Brain (organoid and tissue), 16 donors: ENCODE measurements at places on chromosomes 4 and X.

- DNase-seq = peak; percentile 25
These were observed 28.1 kb downstream of the SLC25A43 start for GRCh38 chrX:119427024-119427794.

DNA sequence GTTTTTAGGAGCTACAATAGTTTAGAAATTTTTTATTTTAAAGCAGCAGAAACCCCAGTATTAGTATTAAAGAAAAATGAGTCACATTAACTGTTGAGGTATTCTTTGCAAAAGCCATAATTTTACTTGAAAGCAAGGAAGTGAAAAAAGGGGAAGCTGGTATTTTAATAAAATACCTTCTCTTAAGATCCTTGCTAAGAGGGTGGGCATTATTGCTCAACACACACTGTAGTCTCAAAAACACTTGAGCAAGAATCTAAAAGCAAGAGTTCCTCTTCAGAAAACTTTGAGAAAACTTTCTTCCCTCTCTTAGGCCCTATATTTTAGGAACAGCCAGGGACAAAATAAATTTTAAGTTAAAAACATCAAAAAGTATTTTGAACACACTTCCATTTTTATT lies 259.4 kb upstream of the DIAPH2 start:
- DNase-seq = no peak

GRCh38 chr4:186826006-186826405 lies 102.3 kb upstream of the FAT1 start:
- DNase-seq = no peak

DNA sequence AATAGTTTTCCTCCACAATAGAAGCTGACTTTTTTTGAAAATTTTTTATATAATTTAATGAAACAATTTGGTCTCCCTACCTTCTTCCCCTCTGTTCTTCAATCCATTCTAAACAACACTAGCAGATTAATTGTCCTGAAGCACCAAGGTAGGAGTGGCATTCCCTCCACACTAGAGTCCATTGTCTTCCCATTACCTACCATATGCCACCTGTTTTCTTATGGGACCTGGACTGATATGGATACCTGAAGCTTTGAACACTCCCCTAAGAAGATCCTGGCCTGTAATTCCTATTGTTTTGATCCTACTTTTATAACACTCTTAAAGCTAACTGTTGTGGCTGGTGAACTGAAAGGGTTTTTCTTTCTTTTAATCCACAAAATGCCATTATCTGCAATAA lies 92.0 kb downstream of the APBB2 start:
- DNase-seq = no peak

DNA sequence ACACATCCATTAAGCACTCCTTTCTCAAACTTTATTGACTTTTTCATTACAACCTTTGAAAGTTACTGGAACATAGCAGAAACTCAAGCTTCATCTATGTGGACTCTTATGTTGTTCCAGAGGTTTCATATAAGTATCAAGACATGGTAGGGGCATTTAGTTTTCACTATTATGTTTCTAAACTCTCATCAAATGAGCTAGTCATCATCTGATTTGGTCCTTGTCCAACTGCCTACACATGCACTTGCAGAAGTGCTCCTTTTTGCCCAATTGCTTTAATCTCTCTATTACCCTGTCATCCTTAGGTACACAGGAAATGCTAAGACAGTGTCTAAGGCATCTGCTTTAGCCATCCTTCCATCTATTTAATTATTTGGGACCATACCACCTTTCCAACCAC lies 42.2 kb upstream of the EPGN start:
- no peak for DNase-seq

DNA sequence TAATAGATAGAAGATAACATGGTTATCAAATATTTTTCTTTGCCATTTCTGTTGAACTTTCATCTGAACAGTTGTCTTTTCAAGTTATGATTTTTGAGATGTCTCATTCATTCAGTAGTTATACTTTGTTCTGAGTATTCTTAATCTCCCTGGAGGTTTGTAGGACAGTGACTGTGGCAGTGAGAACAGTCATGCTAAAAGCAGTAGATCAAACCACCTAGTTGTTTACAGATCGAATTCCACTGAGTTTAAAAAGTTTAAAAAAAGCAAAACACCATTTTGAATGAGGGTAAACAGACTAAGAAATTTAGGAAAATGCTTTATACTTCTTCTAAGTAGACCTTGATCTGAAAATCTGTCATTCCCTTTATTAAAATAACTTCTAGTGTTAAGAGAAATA lies 107.2 kb downstream of the CEP135 start:
- DNase-seq = no peak

DNA sequence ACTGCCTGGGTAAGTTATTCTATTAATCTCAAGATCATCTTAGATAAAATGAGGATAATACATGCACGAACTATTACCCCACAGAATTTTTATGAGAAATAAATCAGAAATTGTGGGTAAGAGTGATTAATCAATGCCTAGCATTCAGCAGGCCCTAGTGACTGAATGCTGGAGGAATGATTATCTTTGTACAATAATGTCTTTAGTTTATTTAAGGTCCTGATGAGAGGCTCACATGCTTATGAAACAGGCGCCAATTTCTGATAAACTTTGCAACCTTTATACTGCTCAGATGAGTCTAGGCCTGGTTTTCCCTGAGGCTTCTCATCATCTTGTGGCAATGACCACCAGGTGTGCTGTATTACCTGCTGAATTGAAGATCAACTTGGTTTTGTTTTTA lies 27.8 kb upstream of the BMP2K start:
- no peak for DNase-seq

- DNase-seq = peak; percentile 9
These were observed 836 bp downstream of the PRRG1 start for GRCh38 chrX:37350034-37350365.

GRCh38 chr4:82352825-82353366 lies 20.9 kb downstream of the HNRNPD start:
- no peak for DNase-seq

DNA sequence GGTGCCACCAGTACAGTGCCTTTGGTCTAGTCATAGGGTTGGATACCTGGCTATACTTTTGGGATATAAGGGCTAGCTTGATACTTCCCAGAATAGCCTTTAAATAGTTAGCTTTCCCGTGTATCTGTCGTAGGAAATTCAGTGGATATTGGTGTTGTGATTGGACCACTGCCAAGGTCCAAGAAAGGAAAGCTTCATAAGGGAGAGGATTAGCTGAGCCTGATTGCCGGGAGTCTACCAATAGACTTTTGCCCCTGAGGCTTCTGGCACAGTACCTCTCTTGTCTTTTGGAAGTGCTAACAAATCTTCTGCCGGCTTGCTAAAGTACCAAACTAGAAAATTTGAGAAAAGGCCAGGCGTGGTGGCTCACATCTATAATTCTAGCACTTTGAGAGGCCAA lies 350.6 kb downstream of the CHIC1 start:
- no peak for DNase-seq

DNA sequence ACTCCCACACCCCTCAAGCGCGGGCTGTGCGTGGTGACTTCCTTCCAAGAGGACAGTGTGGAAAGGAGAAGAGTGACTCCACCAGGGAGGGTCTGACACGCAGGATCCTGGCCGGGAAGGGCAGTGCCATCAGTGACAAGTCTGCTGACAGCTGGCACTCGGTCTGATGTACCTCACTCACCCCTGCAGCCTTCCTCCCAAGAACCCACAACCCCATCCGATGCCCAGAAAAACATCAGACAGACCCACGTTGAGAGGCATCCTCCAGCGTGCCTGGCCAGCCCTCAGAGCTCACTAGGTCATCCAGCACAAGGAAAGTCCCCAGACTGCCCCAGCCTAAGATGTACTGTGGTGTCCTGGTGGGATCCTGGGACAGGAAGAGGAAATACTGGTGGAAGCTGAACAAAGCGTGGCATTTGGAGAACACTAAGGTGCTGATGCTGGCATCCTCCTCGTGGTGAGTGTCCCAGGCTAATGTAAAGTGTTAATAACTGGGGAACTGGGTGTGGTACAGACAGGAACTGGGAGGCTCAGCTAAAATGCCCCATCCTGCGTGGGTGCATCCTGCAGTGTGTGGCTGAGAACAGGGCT lies 200.0 kb upstream of the PSAPL1 start:
- DNase-seq = no peak

DNA sequence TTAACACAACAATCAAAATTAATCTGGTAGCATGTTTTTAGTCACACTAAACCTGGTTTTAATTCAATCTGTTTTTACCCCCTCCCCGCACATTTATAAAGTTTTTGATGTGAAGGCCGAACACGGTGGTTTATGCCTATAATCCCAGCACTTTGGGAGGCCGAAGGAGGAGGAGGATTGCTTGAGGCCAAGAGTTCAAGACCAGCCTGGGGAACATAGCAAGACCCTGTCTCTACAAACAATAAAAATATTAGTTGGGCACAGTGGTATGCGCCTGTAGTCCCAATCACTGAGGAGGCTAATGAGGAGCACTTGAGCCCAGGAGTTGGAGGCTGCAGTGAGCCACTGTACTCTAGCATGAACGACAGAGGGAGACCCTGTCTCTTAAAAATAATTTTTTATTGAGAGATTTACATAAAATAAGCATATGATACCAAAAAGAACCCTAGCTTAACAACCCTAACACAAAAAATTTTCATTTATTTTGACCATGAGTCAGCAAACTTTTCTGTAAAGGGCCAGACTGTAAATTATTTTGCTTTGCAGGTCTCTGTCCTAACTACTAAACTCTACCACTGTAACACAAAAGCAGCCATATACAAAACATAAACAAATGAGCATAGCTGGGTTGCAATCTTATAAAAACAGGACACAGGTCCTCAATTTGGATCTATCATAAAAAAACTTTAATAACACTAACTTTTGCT lies 21.5 kb downstream of the HNRNPD start:
- DNase-seq = no peak

GRCh38 chrX:85927740-85928139 lies 119.6 kb downstream of the CHM start:
- DNase-seq = no peak

DNA sequence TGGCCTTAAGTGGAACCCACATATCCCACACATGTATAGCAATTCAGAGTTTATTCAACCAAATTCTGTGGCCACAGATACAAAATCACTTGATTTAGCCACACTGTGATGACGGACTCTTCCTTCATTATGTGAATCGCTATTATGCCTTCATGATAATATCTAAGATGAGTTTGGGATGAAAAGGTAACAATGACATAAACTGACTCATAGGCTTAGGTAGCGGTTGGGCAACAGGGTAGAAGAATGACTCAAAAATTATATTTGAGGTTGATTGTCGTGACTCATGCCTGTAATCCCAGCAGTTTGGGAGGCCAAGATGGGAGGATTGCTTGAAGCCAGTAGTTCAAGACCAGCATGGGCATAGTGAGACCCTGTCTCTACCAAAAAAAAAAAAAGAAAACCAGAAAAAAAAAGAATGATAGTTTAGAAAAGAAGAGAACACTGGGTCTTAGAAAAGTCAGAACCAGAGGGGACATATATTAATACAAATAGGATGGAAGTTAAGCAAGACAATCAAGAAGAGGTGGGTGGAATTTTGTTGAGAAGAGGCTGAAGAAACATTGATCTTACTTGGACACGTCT lies 70.4 kb upstream of the USP9X start:
- DNase-seq = no peak

DNA sequence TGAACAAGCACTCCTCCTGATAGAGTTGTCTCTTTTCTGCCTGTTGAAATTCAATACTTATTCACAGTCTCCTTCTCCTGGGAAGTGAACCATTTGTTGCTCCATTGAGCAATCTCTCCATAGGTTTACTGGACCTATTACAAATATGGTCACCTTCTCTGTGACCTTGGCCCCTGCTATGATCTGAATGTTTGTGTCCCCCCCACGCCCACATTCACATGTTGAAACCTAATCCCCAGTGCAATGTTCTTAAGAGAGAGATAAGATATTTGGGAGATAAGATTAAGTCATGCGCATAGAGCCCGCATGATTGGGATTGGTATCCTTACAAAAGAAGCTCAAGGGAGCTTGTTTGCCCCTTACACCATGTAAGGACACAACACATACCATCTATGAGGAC lies 54.1 kb upstream of the GABRE start:
- no peak for DNase-seq

GRCh38 chr4:62487016-62487415 lies 1286.9 kb downstream of the ADGRL3 start:
- DNase-seq = no peak

DNA sequence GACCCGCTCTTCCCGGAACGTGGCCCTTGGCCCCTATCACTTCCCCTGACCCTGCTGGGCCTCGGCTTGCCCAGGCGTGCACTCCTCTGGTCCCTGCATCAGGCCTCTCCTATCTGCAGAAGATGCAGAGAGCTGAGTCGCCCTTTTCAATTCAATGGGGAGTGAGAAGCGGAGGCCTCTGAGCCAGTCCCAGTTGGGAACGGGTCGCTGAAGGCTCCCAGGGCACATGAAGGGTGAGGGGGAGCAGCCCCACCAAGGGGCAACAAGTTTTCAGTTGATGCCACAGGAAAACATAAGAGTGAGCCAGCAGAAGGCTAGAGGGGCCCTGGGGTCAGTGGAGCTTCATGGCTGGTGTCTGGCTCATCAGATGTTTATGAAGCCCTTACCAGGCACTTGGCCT lies 17.1 kb downstream of the PSAPL1 start:
- no peak for DNase-seq

DNA sequence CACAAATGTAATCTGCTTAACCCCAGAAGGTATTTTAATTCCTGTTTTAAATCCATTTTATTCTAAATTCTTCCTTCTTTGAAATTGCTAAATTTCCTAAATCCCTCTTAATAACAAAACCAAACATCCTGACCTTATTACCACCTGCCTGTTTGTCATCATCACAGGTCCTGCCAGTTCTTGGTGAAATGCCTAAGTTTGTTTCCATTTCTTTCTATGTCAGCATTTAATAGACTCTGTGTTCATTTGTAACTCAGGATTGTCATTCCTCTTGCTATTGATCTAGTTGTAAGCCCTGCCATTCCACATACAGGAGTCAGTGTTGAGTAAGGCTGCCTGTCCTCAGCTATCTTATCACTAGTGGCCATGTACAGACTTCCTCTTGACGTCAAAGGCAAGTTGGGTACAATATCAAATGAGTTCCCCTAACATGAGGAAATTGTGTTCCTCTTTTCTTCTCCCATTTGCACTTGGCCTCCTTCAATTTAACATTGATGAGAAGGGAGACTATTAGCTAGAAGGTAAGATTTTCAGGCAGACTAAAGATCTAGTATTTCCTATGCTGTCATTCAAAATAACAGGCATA lies 440.1 kb downstream of the AFF2 start:
- DNase-seq = no peak

DNA sequence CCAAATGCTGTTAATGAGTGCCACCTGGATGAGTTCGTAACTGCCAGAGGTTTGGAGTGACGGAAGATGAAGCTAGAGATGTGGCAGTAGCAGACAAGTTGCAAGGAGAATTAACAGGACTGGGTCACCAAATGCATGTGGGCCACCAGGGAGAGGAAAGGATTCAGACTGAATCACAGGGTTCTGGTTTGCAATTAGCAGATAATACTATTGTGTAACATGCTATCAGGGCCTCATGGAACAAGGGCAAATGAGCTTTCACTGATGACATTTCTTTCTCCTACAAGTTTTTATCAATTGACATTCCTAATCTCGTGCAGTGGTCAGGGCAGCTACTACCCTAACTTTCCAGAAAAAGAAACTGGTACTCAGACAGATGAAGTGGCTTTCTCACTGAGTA lies 21.4 kb downstream of the GAB3 start:
- DNase-seq = no peak

GRCh38 chr4:13750594-13750993 lies 123.1 kb upstream of the BOD1L1 start:
- no peak for DNase-seq

GRCh38 chrX:151323054-151323453 lies 74.0 kb upstream of the VMA21 start:
- no peak for DNase-seq

- DNase-seq = no peak
These were observed 121.2 kb upstream of the BANK1 start for GRCh38 chr4:101669138-101669831.

- no peak for DNase-seq
These were observed 95.9 kb upstream of the C1QTNF7 start for GRCh38 chr4:15331930-15332329.
